ENCODE measurements at places on chromosomes 11 and 22.

- DNase-seq = no peak
Measured at GRCh38 chr22:25668437-25668836, 73.6 kb upstream of the MYO18B start.

GRCh38 chr11:108733479-108734116 lies 68.7 kb downstream of the DDX10 start:
- DNase-seq = no peak

GRCh38 chr11:117657794-117658193 lies 139.2 kb downstream of the DSCAML1 start:
- DNase-seq = no peak

GRCh38 chr11:86818462-86819192 lies 18.3 kb downstream of the PRSS23 start:
- DNase-seq = peak; percentile 49

DNA sequence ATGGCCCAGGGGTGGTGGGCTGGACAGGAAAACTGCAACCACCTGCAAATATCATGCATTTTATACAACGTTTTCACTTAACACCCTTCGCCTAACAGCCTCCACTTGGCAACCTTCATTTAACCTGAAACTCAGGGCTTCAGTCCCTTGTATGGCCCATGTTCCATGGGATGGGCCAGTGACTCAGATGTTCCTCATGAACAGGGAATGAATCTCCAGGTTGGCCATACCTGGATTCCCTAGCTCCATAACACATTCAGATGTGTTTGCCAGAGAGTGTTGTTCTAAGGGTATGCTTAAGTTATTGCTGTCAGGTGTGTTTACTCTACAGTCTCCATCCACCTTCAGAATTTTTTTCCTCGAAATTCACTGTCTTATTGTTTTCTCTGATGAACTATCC lies 316.9 kb downstream of the JRKL start:
- no peak for DNase-seq

DNA sequence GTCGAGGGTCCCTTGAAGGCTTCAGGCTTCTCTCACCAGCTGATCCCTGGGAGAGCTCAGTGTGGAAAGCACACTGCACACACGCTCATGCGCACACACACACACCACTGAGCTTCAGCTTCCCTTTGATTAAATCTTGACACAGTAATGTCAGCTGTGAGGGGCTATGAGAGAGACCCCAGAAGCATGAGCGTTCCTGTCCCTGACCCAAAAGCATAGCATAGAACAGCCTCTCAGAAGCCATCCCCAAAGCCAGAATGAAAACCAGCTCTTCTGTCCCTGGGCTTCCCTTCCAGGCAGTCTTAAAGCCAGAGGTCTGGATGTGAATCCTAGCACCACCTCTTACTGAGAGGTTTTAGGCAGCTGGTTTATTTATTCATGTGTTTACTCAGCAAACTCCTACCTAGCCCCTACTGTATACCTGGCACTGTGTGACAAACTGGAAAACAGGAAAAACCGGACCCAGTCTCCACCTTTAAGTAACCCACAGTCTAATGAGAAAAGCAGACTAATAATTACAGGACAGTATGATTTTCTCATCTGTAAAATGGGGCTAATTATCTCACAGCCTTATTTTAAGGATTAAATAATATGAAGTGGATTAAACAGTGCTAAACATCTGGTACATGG lies 15.9 kb downstream of the GALNT18 start:
- DNase-seq = no peak

GRCh38 chr11:107859459-107860239 lies 1.1 kb upstream of the SLC35F2 start:
- DNase-seq = no peak

- DNase-seq = no peak
Measured at GRCh38 chr11:115912484-115912945, 408.3 kb upstream of the CADM1 start.

- no peak for DNase-seq
Measured at GRCh38 chr11:2205981-2206690, 34.5 kb upstream of the TH start.

- DNase-seq = no peak
Measured at GRCh38 chr11:78325274-78325781, 92.3 kb downstream of the GAB2 start.

DNA sequence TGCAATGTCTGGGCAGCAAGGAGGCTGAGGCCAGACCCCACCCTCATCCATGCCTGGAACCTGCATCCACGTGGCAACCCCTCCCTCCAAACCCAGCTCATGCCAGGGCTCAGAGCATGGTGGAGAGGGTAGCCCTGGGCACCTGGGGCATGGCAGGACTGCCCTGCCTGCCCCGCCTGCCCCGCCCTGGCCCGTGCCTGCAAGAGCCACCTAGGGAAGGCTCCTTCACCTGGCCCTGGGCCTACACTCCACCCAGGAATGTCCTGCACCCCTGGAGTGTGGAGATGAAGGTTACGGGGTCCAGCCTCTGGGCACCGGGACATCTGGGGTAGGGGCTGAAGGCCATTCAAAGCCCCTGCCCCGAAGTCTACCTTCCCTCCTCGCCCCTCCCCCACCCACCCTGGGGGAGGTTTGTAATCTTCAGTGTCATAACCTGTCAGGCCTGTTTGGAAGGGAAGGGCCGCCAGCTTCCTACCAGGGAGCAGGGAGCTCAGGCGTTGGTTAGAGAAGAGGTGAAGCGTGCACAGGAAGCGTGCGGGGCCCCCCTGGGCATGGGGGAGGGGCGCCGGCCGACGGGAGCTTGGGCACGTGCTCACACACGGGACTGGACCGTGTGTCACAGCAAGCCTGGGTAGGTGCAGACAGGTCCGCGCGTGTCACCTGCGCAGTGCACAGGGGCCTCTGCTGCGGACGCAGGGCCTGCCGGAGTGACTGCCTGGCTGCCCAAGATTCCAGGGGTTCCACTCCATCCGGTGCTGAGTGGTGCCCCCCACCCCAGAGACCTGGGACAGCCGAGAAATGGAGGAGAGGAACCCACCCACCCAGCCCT lies 30.7 kb upstream of the TH start:
- no peak for DNase-seq

DNA sequence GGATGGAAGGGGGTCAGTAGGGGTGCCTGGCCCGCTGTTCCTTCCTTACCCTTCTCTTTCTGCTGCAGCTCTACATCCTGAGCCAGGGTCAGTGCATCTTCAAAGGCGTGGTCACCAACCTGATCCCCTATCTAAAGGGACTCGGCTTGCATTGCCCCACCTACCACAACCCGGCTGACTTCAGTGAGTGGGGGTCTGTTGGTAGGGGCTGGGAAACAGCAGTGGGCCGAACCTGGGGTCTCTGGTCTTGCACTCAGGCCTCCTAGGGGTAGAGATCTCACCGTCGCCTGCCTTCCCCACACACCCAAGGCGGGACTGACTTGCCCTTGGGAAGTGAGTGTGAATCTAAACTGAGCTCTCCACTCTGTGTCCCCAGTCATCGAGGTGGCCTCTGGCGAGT lies 7.6 kb downstream of the ABCG4 start:
- no peak for DNase-seq

DNA sequence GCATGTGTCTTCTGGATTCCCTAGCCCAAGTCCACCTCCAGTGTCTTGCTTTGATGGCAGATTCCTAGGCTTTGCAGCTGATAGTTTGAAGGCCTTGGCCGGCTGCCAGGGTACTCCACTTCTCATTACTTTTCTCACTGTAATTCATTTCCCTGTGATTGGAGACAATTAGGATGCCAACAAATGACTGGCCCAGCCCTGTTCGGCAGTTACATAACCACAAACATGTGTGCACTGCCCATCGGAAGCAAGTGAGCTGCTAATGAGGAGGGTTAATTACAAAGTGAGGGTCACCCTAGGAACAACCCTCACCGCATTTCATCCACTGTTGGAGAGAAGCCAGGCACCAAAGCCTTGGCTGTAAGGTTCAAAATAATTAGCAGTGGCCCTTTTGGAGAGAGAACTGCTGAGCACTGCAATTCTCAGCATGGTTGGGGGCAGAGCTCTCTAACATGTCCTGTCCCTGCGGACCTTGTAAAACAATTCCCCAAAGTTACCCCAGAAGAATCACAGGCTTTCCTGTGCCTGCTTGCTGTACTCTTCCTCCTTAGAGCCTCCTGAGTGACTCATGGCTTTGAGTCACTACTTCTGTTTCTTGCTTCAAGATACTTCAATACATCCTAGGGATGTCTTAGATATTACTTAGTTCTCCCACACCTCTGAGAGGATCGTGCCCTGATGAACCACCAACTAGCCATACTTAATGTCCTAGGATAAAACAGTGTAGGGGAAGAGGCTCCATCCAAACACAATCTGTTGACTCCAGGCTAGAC lies 109.7 kb upstream of the GALNT18 start:
- peak; percentile 51 for DNase-seq

DNA sequence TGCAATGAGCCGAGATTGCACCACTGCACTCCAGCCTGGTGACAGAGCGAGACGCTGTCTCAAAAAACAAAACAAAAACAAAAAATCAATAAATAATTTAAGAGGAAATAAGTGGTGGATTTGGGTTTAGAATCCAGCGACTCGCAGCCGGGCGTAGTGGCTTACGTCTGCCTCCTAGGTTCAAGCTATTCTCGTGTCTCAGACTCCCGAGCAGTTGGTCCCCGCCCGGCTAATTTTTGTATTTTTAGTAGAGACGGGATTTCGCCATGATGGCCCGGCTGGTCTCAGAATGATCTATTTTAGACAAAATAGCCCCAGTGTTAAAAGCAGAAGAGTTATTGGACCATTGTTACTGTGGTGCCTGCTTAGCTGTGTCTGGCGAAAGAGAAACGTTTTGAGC lies 29.8 kb downstream of the SNU13 start:
- no peak for DNase-seq
